ENCODE measurements at places on chromosomes 1 and 21. TPM values are rescaled to one million over a fixed set of nuclear protein-coding genes. Genes with fewer than 3 reads are reported as not detected.

Gene NCF2
- total RNA-seq = 13.7 TPM

Gene BEST4
- 0.72 TPM for total RNA-seq

DNA sequence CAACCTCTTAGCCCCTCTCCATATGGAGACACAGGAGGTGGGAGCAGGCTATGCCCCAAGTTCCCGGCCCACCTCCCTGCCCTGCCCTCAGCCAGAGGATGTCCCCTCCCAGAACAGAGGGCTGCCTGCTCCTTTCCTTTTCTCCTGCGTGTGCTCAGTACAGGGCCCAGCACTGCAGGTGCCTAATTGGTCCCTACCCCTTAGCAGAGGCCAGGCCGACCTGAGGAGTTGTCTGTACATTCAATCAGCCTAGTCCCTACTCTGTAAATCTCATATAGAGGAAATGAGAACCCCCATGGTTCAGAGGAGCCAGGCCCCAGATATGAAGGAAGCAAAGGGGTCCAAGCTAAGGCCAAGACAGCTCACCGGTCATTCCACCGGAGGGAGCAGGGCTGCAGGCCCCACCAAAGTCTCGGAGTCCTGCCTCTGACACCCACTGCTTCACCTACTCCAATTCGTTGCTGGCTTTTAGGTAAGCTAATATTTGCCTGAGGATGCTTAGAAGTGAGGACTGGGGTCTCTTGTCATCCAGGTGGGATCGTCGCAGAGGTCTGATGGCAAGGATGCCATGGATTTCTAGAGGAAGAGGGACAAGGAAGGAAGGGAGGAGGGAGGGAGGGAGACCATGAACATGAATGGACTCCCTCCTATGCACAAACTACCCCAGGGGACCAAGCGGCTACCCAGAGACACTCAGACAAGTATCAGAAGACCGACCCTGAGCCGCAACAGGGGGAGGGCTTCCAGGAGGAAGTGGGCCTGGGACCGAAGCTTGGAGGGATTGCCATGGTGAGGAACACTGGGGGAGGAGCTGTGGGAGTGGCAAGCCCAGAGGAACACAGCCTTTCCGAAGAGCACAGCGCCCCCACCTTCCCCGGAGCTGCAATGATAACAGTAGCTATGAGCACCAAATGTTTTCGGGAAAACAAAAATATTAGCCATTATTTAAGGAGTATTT, 30.4 kb upstream of the FOXO6 start:
- H3K36me3 ChIP-seq = no peaks in the 10 kb centered on the region
- H3K4me3 ChIP-seq = no peak overlapping the region
- no peaks in the 10 kb centered on the region for H3K27me3 ChIP-seq

GRCh38 chr1:219555806-219556205, 57.1 kb downstream of the ZC3H11B start:
- DNase-seq = peak; percentile 44
- H3K4me1 ChIP-seq = no peaks in the 10 kb centered on the region
- peak overlapping the region; percentile 72 for H3K27ac ChIP-seq
- no peaks in the 10 kb centered on the region for H3K27me3 ChIP-seq

- no peaks in the 10 kb centered on the region for H3K36me3 ChIP-seq
- H3K27ac ChIP-seq = peak overlapping the region; percentile 87
- H3K27me3 ChIP-seq = no peaks in the 10 kb centered on the region
- no peak overlapping the region for H3K4me3 ChIP-seq
- peaks cover 62% of the 10 kb centered on the region for H3K4me1 ChIP-seq
Observed at GRCh38 chr1:2232255-2232915, 4.3 kb downstream of the SKI start.

GRCh38 chr1:110076789-110077500, 6.5 kb upstream of the ALX3 start:
- no peaks in the 10 kb centered on the region for H3K4me1 ChIP-seq
- H3K36me3 ChIP-seq = no peaks in the 10 kb centered on the region
- DNase-seq = no peak
- no peak overlapping the region for H3K27ac ChIP-seq
- no peak overlapping the region for H3K4me3 ChIP-seq
- H3K27me3 ChIP-seq = peaks cover 40% of the 10 kb centered on the region

DNA sequence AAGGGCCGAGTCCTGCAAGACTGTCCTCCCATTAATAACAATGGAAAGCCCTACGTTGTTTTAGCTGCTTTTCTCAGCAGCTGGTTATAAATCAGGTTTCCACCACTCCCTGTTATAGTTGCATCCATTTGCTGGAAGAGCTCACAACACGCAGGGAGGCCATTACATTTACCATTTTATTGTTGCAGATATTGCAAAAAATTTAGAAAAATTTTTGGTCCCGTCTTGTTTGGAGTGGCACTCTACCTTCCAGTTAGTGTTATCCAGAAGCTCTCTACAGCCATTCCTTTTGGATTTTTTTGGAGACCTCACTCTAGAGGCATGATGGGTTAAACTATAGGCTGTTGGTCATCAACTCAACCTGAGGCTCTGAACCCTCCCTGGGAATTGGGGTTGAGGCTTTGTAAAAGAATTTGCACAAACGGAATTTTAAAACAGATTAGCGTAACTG, 1532.1 kb upstream of the TPTE start:
- H3K36me3 ChIP-seq = no peaks in the 10 kb centered on the region
- H3K27me3 ChIP-seq = no peaks in the 10 kb centered on the region
- no peaks in the 10 kb centered on the region for H3K4me1 ChIP-seq
- H3K4me3 ChIP-seq = no peak overlapping the region
- DNase-seq = no peak

Measured in hepatocyte (in vitro differentiated cells).